ENCODE measurements at places on chromosomes 11 and 22. TPM values are rescaled to one million over a fixed set of nuclear protein-coding genes. Genes with fewer than 3 reads are reported as not detected.

DNA sequence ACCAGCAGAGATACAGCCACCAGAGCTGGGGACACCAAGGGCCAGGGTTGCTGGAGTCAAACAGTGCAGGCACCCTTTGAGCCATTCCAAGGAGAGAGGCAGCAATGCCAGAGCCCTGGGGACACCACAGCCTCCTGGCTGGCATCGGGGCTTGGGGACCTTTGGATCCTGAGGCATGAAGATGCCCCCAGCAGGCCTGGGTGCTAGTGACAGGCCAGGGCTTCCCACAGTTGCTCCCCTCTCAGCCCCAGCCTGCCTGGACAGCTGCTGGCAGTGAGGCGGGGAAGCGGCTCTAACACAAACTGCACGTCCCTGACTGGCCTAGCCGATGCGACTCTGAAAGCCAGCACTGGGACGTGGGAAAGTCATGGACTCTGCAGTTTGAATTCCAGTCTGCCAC lies 2.7 kb downstream of the CD5 start:
- H3K4me1 ChIP-seq = no peaks in the 10 kb centered on the region
- no peak for DNase-seq
- H3K27ac ChIP-seq = no peak overlapping the region
- H3K36me3 ChIP-seq = no peaks in the 10 kb centered on the region

GRCh38 chr11:46611526-46612304 lies 5.3 kb downstream of the HARBI1 start:
- no peak for DNase-seq
- peaks cover 2% of the 10 kb centered on the region for H3K4me1 ChIP-seq
- no peaks in the 10 kb centered on the region for H3K36me3 ChIP-seq
- H3K27ac ChIP-seq = no peak overlapping the region
- no peaks in the 10 kb centered on the region for H3K27me3 ChIP-seq

DNA sequence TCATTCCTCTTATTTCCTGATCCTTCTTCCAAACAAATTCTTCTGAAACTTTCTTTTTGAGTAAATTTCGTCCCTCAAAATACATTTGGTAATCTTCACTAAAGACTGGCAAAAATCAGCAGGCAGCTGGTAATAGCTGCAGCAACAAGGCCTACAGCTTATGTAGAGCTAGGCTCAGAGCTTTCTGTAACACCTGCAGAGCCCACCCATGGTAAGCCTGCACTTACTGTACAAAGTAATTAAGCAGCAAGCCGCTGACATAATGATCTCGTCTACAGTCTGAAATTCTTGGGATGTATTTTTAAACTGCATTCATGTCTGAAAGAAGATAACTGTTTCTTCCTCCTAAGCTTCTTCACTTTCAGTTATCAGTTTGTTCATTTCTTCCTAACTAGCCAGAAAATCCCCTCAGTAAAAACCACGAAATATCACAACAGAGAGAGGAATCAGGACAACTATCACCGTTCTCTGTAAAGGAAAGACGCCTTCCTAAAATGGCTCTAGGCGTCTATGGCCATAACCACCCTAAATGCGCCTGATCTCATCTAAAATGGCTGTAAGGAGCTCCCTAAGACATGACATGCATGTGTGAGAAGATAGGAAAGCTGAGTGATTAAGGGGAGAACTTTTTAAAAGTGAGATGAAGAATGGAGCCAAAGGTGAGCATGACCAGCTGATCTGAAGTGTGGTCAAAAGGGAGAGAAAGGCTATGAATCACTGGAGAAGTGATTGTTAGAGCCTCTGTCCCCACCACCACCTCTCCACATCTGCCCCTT lies 56.2 kb downstream of the DENND5A start:
- H3K4me1 ChIP-seq = peaks cover 9% of the 10 kb centered on the region
- H3K4me3 ChIP-seq = no peak overlapping the region
- peaks cover 2% of the 10 kb centered on the region for H3K36me3 ChIP-seq
- no peaks in the 10 kb centered on the region for H3K27me3 ChIP-seq
- DNase-seq = no peak
- H3K27ac ChIP-seq = no peak overlapping the region

Gene OR51B2
- total RNA-seq = not detected

GRCh38 chr11:116963813-116964212 lies 126.4 kb upstream of the APOA1 start:
- no peak overlapping the region for H3K4me3 ChIP-seq
- no peaks in the 10 kb centered on the region for H3K27me3 ChIP-seq
- H3K4me1 ChIP-seq = peaks cover 4% of the 10 kb centered on the region
- no peak for DNase-seq
- no peak overlapping the region for H3K27ac ChIP-seq

GRCh38 chr11:111417011-111417765 lies 38.1 kb upstream of the POU2AF1 start:
- no peak overlapping the region for H3K4me3 ChIP-seq
- H3K4me1 ChIP-seq = no peaks in the 10 kb centered on the region
- no peaks in the 10 kb centered on the region for H3K36me3 ChIP-seq

DNA sequence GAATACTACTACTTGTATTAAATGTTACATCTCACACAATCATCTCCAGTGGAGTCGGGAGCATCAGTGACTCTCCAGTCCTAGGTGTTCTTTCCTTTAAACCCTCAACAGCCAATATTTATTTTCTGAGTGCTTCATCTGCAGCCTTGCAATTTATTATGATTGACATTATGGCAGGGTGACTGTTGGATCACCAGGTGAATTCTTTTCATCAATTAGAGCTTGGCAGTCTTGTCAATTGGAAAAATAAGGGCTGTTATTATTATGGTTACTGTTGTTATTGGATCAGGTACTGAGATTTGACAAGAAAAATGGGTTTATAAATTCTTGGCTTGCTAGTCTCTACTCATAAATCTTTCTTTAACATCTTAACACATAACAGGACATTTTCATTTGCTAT lies 27.5 kb upstream of the HTATIP2 start:
- H3K4me3 ChIP-seq = no peak overlapping the region
- no peaks in the 10 kb centered on the region for H3K36me3 ChIP-seq
- DNase-seq = no peak
- H3K27ac ChIP-seq = no peak overlapping the region

GRCh38 chr11:86390487-86390886 lies 15.8 kb downstream of the CCDC81 start:
- no peaks in the 10 kb centered on the region for H3K36me3 ChIP-seq
- H3K4me3 ChIP-seq = no peak overlapping the region
- H3K4me1 ChIP-seq = no peaks in the 10 kb centered on the region
- H3K27me3 ChIP-seq = no peaks in the 10 kb centered on the region
- DNase-seq = no peak
- H3K27ac ChIP-seq = no peak overlapping the region

GRCh38 chr11:95720195-95720594 lies 69.4 kb downstream of the FAM76B start:
- no peaks in the 10 kb centered on the region for H3K36me3 ChIP-seq
- H3K27ac ChIP-seq = no peak overlapping the region
- no peaks in the 10 kb centered on the region for H3K4me1 ChIP-seq
- H3K4me3 ChIP-seq = no peak overlapping the region

DNA sequence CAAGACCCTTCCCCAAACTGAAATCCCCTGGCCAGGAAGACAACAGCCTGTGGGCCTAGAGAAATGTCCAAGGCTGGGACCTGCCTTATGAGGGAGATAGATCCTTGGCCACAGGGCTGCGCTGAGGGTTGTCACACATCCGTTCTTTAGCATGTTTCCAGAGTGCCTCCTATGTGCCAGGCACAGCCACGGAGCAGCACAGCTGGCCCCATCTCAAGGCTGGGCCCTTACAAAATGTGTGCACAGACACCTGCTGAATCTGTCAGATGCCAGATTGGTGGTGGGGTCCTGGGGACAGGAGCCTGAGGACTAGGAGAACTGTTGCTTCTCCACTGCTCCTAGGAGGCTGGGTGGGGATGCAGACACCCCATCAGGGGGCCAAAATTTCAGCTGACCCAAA lies 11.2 kb downstream of the GRIK4 start:
- no peaks in the 10 kb centered on the region for H3K36me3 ChIP-seq
- H3K27me3 ChIP-seq = peaks cover 3% of the 10 kb centered on the region
- peaks cover 10% of the 10 kb centered on the region for H3K4me1 ChIP-seq
- H3K4me3 ChIP-seq = no peak overlapping the region
- DNase-seq = no peak
- H3K27ac ChIP-seq = no peak overlapping the region

Gene KLHDC7B
- total RNA-seq = 0.51 TPM

- H3K27me3 ChIP-seq = no peaks in the 10 kb centered on the region
- no peak for DNase-seq
- H3K4me1 ChIP-seq = peaks cover 2% of the 10 kb centered on the region
- no peak overlapping the region for H3K27ac ChIP-seq
These were observed 50.8 kb downstream of the PISD start for GRCh38 chr22:31611061-31611760.

GRCh38 chr11:72208281-72208680 lies 8.3 kb upstream of the FOLR2 start:
- no peaks in the 10 kb centered on the region for H3K36me3 ChIP-seq
- no peaks in the 10 kb centered on the region for H3K4me1 ChIP-seq
- H3K4me3 ChIP-seq = no peak overlapping the region
- no peak overlapping the region for H3K27ac ChIP-seq

Gene PATE4
- not detected for total RNA-seq

- H3K36me3 ChIP-seq = no peaks in the 10 kb centered on the region
- H3K27me3 ChIP-seq = no peaks in the 10 kb centered on the region
- no peak overlapping the region for H3K27ac ChIP-seq
- no peak for DNase-seq
- H3K4me1 ChIP-seq = no peaks in the 10 kb centered on the region
These were observed 91.0 kb downstream of the TMPRSS5 start for GRCh38 chr11:113615098-113615497.

DNA sequence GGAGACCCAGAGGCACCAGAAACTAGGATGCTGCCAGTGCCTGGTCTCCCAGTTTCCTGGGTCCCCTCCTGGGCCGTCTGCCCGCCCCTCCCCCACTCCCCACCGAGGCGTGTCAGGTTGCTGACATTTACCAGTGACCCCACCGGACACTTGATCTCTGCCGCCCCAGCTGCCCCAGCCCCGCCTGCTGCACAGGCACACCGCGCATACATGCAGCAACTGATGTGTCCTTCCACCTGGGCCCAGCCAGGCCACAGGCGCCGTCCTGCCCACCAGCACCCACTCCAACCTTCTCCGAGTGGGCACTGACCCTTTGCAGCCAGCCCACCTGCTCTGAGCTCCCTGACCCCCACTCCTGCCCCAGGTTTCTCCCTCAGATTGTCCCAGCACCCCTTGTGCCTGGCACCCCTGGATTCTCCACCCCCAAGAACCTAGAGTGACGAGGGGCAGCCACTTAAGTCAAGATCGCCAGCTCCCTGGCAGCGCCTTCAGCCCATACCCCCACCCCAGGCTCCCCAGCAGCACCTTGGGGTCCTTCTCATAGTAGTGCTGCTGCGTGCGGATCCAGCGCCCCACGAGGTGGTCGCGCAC lies 548 bp downstream of the PYGM start:
- H3K27ac ChIP-seq = no peak overlapping the region
- H3K4me3 ChIP-seq = no peak overlapping the region
- DNase-seq = no peak
- H3K36me3 ChIP-seq = peaks cover 12% of the 10 kb centered on the region

GRCh38 chr11:122816761-122817520 lies 21.4 kb upstream of the CRTAM start:
- no peaks in the 10 kb centered on the region for H3K4me1 ChIP-seq
- no peak overlapping the region for H3K27ac ChIP-seq
- H3K27me3 ChIP-seq = no peaks in the 10 kb centered on the region
- no peaks in the 10 kb centered on the region for H3K36me3 ChIP-seq
- peak; percentile 50 for DNase-seq

- H3K27ac ChIP-seq = no peak overlapping the region
- H3K4me1 ChIP-seq = no peaks in the 10 kb centered on the region
- no peak for DNase-seq
- H3K36me3 ChIP-seq = no peaks in the 10 kb centered on the region
- no peaks in the 10 kb centered on the region for H3K27me3 ChIP-seq
These were observed 411.8 kb downstream of the CTTN start for GRCh38 chr11:70810133-70810532.

Gene RAPSN
- 0.17 TPM for total RNA-seq

Gene RTCB
- total RNA-seq = 88.7 TPM

GRCh38 chr11:22780952-22781593 lies 48.5 kb downstream of the SVIP start:
- no peak overlapping the region for H3K4me3 ChIP-seq
- no peak overlapping the region for H3K27ac ChIP-seq
- no peak for DNase-seq
- H3K36me3 ChIP-seq = no peaks in the 10 kb centered on the region
- no peaks in the 10 kb centered on the region for H3K4me1 ChIP-seq

Gene CCDC157
- total RNA-seq = 1.5 TPM

DNA sequence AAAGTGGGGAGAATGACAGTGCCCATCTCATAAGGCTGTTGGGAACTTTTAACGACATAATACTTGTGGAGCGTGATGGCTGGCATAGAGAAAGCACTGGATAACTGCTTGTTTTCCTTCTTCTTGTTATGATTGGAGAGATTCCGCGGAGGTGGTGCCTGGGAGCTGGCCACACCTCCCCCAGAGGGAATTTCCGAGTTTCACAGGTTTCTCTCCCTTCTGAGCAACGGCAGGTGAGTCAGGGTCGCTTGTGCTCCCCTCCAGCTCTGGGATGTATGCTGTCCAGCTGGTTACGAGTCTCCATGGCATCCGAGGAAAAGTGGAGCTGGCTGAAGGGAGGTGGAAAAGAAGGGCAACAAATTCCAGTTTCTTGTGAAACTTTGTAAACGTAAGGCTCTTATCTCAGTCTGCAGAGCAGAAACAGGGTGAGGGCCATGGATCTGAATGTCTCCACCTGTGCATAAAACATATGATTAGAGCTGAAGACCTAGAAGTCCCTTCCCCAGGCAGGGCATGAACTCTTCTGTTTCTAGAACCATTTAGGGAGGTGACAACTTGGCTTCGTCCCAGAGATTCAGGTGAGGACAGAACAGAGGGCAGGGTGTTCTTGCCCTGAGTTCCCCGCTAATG lies 10.0 kb upstream of the PLET1 start:
- no peak overlapping the region for H3K4me3 ChIP-seq
- no peak overlapping the region for H3K27ac ChIP-seq
- no peaks in the 10 kb centered on the region for H3K27me3 ChIP-seq
- no peak for DNase-seq
- H3K36me3 ChIP-seq = no peaks in the 10 kb centered on the region

Gene MCHR1
- total RNA-seq = 0.99 TPM

DNA sequence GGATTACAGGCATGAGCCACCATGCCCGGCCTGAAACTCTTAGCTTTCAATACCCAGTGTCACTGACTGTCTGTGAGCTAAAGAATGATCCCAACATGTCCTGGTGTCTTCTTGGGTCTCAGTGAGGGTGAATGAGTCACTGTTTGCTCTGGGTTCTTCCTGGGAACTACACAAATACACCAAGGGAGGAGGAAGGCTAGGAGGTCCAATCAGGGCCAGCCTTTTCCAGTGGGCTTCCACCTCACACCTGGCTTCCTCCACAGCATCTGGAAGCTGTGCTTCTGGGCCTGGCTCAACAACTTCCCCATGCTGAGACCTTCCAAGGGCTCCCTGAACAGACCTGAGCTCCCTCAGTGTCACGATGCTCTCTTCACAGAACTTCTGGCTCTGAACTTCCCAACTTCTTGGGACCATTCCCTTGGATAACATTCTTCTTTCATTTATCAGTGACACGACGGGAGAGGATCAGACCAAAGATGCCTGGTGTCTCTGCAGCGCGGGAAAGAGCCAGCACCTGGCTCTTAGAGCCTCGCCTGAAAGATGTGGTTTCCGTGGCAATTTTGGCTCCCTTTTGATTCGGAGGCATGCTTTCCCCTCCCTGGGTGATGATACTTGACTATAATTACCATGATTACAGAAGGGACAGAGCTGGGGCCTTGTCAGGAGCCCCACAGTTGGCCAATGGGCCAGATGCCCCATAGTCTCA lies 22.3 kb upstream of the CHRM4 start:
- no peak overlapping the region for H3K27ac ChIP-seq
- H3K27me3 ChIP-seq = no peaks in the 10 kb centered on the region
- H3K4me3 ChIP-seq = no peak overlapping the region
- no peaks in the 10 kb centered on the region for H3K4me1 ChIP-seq
- peaks cover 8% of the 10 kb centered on the region for H3K36me3 ChIP-seq

Measured in fibroblast of lung (primary cell).